ENCODE measurements at places on chromosomes 5 and 9.

GRCh38 chr9:12085399-12085798 is 607.8 kb upstream of the TYRP1 start:
- no peak for DNase-seq
- no peaks in the 10 kb centered on the region for H3K36me3 ChIP-seq
- no peaks in the 10 kb centered on the region for H3K27me3 ChIP-seq
- H3K4me3 ChIP-seq: no peak overlapping the region
- no peak overlapping the region for H3K27ac ChIP-seq

DNA sequence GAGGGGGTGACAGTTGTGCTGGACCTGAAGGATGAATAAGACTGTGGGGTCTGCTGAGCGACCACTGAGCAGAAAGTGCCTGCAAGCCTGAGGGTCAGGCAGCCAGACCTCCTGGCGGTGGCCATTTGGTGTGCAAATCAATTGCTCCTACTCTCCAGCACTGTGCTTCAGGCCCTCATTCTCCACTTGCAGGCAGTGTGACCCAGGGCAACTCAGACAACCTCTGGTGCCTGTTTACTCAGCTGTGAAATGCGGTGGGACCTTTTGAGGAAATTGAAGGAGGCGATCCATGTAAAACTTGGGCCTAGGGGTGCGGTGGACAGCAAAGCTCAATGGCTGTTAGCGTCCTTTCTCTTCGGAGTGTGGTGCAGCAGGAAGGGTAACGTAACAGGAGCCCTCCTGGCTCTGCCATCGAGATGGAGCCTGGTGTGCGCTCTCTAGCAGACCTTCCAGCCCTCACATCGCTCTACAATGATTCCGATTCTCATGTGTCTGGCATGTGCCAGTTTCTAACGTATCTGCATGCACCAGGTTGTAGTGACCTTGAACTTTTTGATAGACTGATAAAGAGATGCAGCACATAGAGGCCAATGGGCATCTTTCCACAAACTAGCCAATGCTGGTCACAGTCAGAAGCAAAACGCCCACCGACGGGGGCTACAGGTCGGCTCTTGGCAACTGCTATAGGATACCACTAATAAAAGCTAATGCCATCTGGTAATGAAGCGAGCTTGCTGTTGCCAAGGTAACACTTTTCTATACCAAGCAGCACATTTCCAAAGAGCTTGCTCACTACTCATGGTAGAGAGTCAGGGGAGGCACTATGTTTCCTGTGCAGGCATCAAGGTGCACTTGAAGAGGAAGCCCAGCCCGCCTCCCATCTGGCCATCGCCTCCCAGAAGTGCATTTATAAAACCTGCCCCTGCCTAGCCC is 159.7 kb upstream of the RAPGEF1 start:
- peaks cover 5% of the 10 kb centered on the region for H3K4me1 ChIP-seq
- H3K36me3 ChIP-seq: no peaks in the 10 kb centered on the region
- no peak overlapping the region for H3K4me3 ChIP-seq
- no peak for DNase-seq
- H3K27me3 ChIP-seq: no peaks in the 10 kb centered on the region

DNA sequence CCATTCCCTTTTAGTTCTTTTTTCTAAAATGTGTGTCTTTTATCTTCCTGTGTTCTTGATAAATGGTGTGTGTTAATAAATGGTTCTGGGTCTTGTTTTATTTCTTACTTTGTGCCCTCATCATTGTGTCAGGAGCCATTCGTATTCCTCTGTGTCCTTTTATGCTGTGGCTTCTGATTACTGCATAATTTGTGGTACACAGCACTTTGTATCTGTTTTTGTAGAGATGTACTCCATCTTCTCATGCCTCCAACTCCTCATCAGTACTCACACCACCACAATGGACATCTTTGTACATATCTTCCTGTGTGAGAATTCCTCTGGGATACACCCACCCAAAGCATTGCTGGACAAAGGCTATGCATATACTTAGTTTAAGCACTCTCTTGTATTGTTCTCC is 247.4 kb downstream of the ARHGAP26 start:
- no peak overlapping the region for H3K27ac ChIP-seq
- H3K36me3 ChIP-seq: no peaks in the 10 kb centered on the region
- no peak for DNase-seq
- peaks cover 8% of the 10 kb centered on the region for H3K4me1 ChIP-seq

GRCh38 chr5:74021126-74021525 is 395.1 kb downstream of the ARHGEF28 start:
- no peaks in the 10 kb centered on the region for H3K4me1 ChIP-seq
- no peak for DNase-seq
- no peak overlapping the region for H3K4me3 ChIP-seq
- peaks cover 31% of the 10 kb centered on the region for H3K27me3 ChIP-seq

- H3K4me3 ChIP-seq: no peak overlapping the region
- H3K4me1 ChIP-seq: no peaks in the 10 kb centered on the region
- no peak overlapping the region for H3K27ac ChIP-seq
Observed at GRCh38 chr9:12230708-12231107, 462.5 kb upstream of the TYRP1 start.

DNA sequence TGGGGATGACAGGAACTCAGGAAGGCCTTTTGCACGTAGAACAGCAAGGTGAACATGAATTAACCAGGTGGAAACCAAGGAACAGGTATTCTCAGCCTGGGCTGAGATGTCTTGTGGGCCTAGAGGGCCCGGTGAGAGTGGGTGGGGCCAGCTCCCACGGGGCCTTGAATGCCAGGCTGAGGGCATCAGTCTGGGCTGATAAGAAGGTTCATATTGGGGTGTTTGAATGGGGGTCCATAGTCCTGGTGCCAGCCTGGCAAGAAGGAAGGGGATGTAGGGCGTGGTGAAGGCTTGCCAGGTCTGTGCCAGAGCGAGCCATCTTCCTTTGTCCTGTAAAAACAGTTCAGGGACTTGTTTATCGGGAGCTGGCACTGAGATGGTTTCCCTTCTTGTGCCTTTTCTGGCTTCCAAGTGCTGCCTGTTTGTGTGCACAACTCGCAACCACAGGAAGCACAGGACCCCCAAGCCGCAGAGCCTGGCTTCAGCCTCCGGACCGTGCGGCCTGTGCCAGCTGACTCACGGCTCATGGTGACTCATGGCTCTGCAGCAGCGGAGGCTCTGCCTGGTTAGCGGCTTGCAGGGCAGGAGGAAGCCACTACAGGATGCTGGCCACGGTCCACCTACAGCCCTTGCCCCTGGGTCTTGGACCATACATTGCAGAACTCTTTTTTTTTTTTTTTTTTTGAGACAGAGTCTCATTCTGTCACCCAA is 2.4 kb downstream of the CARD19 start:
- DNase-seq: peak; percentile 26
- H3K4me3 ChIP-seq: peak overlapping the region; percentile 83
- peaks cover 30% of the 10 kb centered on the region for H3K4me1 ChIP-seq
- H3K36me3 ChIP-seq: no peaks in the 10 kb centered on the region
